ENCODE measurements at places on chromosomes 7 and 10. TPM values are rescaled to one million over a fixed set of nuclear protein-coding genes. Genes with fewer than 3 reads are reported as not detected.

DNA sequence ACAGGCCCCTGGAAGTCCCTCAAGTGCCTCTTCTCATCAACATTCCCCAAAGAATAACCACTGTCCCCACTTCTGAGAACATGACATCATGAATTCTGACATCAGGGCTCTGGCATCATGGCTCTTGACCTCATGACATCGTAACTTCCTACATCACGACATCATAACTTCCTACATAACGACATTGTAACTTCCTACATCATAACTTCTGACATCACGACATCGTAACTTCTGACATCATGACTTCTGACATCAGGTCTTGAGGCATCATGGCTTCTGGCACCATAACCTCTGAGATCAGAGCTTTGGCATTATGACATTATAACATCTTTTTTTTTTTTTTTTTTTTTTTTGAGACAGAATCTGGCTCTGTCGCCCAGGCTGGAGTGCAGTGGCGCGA, 66.7 kb upstream of the FAM20C start:
- H3K4me1 ChIP-seq, result peaks cover 14% of the 10 kb centered on the region
- no peak overlapping the region for H3K27ac ChIP-seq
- no peak overlapping the region for H3K4me3 ChIP-seq
- no peak for DNase-seq

- no peaks in the 10 kb centered on the region for H3K4me1 ChIP-seq
- no peak for DNase-seq
- H3K36me3 ChIP-seq, result no peaks in the 10 kb centered on the region
- H3K27ac ChIP-seq, result no peak overlapping the region
- H3K27me3 ChIP-seq, result peaks cover 1% of the 10 kb centered on the region
Observed at GRCh38 chr10:94757916-94758315, 4.6 kb upstream of the CYP2C19 start.

- H3K36me3 ChIP-seq, result no peaks in the 10 kb centered on the region
- peaks cover 6% of the 10 kb centered on the region for H3K4me1 ChIP-seq
- no peaks in the 10 kb centered on the region for H3K27me3 ChIP-seq
- no peak overlapping the region for H3K4me3 ChIP-seq
Observed at GRCh38 chr7:115135769-115136410, 214.0 kb downstream of the MDFIC start.

- peak overlapping the region; percentile 33 for H3K27ac ChIP-seq
- peaks cover 3% of the 10 kb centered on the region for H3K4me1 ChIP-seq
- no peaks in the 10 kb centered on the region for H3K27me3 ChIP-seq
- H3K36me3 ChIP-seq, result no peaks in the 10 kb centered on the region
Observed at GRCh38 chr10:34580643-34581042, 234.5 kb downstream of the PARD3 start.

GRCh38 chr10:97812696-97813095, 36.9 kb upstream of the GOLGA7B start:
- DNase-seq, result no peak
- H3K4me1 ChIP-seq, result no peaks in the 10 kb centered on the region
- no peak overlapping the region for H3K27ac ChIP-seq

DNA sequence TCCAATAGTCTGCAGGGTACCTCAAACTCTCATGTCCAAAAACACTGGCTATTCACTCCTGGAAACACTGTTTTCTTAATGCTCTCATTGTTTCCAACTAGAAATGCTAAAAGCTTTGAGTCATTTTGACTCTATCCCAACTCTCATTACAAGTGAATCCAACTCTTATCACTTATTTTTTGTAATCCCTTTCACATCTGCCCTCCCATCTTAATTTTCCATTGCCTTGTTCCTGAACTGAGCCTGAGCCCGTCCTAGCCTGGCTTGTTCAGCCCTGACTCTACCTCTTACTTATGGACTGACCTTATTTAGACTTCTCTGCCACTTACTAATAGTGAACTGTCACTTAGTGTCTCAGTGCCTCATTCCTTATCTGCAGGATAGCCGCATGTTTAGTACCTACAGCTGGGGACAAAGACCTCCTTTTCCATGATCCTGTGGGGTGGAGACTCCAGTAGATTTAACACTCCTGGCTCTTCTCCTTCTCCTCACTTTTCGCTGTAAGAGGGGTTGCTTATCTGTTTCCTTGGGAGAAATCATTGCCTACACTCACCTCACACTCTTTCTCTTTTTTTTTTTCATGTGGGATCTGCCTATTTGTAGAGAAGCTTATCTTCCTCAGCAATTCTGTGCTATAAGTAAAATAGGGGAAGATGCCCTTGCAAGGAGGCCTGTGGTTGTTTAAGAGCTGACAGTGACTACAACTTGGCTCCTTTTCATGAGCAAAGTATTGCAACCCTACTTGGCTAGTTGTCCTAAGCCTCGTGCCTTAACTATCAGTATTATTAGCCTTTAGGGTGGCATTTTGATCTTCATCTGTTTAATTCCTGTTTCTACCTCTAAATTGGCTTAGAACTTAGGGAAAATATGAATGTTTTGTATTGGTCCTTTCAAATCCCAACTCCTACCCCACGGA, 56.4 kb downstream of the SLC16A12 start:
- DNase-seq, result no peak
- no peaks in the 10 kb centered on the region for H3K4me1 ChIP-seq
- H3K4me3 ChIP-seq, result no peak overlapping the region
- H3K27ac ChIP-seq, result no peak overlapping the region
- no peaks in the 10 kb centered on the region for H3K36me3 ChIP-seq
- peaks cover 3% of the 10 kb centered on the region for H3K27me3 ChIP-seq

DNA sequence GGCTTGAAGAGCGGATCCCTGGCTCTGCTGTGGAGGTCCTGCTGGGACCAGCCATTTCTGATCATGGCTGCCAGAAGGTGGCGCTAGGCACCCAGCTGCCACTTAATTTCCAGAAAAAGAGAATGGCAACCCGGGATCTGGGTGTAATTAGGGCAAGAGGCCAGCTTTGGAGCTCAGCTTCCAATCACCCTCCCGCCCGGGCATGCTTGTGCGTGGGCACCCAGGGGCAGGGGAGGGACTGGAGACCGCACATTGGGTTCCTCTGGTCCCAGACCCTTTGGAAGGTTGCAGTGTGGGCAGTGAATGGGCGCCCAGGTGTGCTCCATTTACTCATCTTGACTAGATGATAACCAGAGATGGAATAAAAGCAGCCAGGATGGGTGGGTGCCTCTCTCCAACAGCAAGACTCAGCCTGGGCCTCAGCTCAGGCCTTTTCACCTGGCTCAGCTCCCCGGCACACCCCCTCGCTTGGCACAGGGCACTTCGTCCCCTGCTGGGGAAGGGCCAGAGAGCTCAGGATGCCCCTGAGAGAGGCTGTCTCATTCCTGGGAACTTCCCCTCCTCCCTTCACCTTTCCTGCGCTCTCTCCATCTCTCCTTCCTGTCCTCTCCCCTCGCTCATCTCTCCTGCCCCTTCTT, 14.7 kb downstream of the FAM241B start:
- peaks cover 14% of the 10 kb centered on the region for H3K27me3 ChIP-seq
- H3K27ac ChIP-seq, result no peak overlapping the region
- H3K36me3 ChIP-seq, result peaks cover 12% of the 10 kb centered on the region
- H3K4me3 ChIP-seq, result no peak overlapping the region
- peaks cover 17% of the 10 kb centered on the region for H3K4me1 ChIP-seq
- DNase-seq, result peak; percentile 79

DNA sequence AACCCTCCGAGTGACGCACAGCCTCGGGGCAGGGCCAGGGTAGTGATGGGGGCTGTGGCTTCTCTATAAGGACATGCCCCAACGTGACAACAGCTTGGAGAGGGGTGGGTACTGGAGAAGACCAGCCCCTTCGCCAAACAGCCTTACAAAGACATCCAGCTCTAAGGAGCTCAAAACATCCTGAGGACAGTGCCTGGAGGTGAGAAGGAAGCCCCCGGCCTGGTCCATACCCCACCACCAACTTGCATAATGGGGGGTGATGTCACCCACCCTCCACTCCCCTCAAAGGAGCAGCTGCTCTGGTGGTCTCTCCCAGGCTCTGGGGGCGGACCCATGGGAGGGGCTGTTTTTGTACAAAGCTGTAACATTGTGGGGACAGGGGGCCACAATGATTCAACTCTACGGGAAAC, 15.1 kb downstream of the PRSS2 start:
- H3K4me3 ChIP-seq, result no peak overlapping the region
- no peaks in the 10 kb centered on the region for H3K36me3 ChIP-seq
- DNase-seq, result no peak
- no peaks in the 10 kb centered on the region for H3K4me1 ChIP-seq

Gene NPSR1
- not detected for total RNA-seq

GRCh38 chr10:99938563-99938962, 71.2 kb downstream of the DNMBP start:
- no peak for DNase-seq
- no peaks in the 10 kb centered on the region for H3K4me1 ChIP-seq
- H3K36me3 ChIP-seq, result peaks cover 27% of the 10 kb centered on the region
- H3K27ac ChIP-seq, result no peak overlapping the region
- no peaks in the 10 kb centered on the region for H3K27me3 ChIP-seq

GRCh38 chr7:1942243-1942940, 272.3 kb downstream of the ELFN1 start:
- H3K4me1 ChIP-seq, result peaks cover 26% of the 10 kb centered on the region
- peaks cover 15% of the 10 kb centered on the region for H3K36me3 ChIP-seq
- H3K4me3 ChIP-seq, result no peak overlapping the region
- DNase-seq, result no peak

GRCh38 chr7:135771961-135772638, 23.5 kb upstream of the FAM180A start:
- H3K27me3 ChIP-seq, result no peaks in the 10 kb centered on the region
- no peak overlapping the region for H3K27ac ChIP-seq
- no peak overlapping the region for H3K4me3 ChIP-seq
- H3K36me3 ChIP-seq, result no peaks in the 10 kb centered on the region
- no peaks in the 10 kb centered on the region for H3K4me1 ChIP-seq

Gene CTNNA3
- 2.3 TPM for total RNA-seq

Gene VWDE
- 3.2 TPM for total RNA-seq

Gene FKBP6
- not detected for total RNA-seq

DNA sequence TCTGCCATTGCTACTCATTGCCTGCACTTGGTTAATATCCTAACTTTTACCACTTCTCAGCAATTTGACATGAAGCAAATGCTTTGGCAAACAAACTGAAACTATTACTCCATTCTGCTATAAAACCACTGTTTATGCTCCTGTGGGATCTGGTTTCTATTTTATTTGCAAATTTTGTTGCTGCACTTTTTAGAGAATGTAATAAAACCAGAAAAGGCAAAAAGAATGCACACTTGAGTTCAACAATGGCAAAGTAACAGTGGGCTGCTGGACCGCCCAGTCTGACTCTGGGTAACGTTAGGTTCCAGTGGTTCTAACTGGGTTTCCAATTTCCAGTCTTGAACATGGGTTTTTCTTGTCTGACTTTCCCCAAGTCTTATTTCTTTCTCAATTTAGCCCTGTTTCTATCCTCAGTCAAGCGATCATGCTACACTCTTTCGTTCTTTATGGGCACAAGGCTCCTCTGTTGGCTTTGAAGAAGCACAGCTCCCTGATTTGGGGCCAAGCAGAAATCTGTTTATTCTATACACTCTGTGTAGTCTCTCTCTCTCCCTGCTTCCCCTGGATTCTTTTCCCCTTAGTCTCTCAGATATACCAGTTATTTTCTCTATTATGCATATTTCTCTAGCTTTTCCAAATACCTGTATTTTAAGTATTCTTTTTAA, 129.2 kb upstream of the FAM3C start:
- H3K36me3 ChIP-seq, result no peaks in the 10 kb centered on the region
- no peak overlapping the region for H3K27ac ChIP-seq
- peaks cover 1% of the 10 kb centered on the region for H3K27me3 ChIP-seq
- H3K4me1 ChIP-seq, result no peaks in the 10 kb centered on the region
- H3K4me3 ChIP-seq, result no peak overlapping the region

Gene FZD8
- 45.9 TPM for total RNA-seq

DNA sequence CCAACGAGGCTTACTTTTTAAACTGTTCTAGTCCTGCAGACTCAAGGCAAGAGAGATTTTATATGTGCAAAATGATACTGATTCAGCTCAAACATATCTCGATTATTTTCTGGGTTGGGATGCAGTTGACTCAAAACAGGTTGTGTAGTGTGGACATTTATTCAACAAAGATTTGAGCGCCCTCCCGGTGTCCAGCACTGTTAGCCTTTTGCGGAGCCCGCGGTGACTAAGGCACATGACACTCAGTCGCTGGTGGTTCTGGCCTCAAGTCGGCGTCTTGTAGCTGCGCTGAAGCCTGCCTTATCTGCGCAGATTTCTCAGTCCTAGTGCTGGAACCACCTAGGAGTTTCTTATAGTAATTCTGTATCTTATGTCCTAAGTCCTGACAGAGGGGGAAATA, 938 bp upstream of the CADPS2 start:
- H3K27me3 ChIP-seq, result peaks cover 4% of the 10 kb centered on the region
- no peak overlapping the region for H3K27ac ChIP-seq
- H3K4me1 ChIP-seq, result peaks cover 16% of the 10 kb centered on the region
- peak overlapping the region; percentile 89 for H3K4me3 ChIP-seq

- DNase-seq, result no peak
- no peak overlapping the region for H3K4me3 ChIP-seq
- no peak overlapping the region for H3K27ac ChIP-seq
- no peaks in the 10 kb centered on the region for H3K36me3 ChIP-seq
Observed at GRCh38 chr7:20249920-20250319, 32.7 kb upstream of the MACC1 start.

GRCh38 chr10:86373828-86374227, 7.2 kb upstream of the GRID1 start:
- H3K36me3 ChIP-seq, result no peaks in the 10 kb centered on the region
- no peak for DNase-seq
- H3K4me3 ChIP-seq, result no peak overlapping the region
- no peak overlapping the region for H3K27ac ChIP-seq

DNA sequence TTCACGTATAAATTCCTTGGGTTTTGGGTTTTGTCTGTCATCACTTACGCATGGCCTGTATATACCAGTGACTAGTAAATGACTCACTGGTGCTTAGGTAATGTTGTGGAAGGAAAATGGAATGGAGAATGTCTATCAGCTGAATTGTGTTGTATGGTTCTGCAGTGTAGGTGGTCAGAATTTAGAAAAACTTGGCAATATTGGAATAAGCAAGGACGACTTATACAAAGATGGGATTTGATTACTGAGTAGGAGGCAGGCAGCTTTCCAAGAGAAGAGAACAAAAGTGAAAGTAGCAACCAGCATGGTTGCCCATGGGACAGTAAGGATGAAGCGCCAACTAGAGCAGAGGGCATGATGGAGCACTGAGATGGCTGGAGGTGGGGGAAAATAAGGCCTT, 168.6 kb upstream of the CSTF2T start:
- H3K27ac ChIP-seq, result no peak overlapping the region
- no peak for DNase-seq
- no peaks in the 10 kb centered on the region for H3K4me1 ChIP-seq
- H3K4me3 ChIP-seq, result no peak overlapping the region
- no peaks in the 10 kb centered on the region for H3K36me3 ChIP-seq
- peaks cover 3% of the 10 kb centered on the region for H3K27me3 ChIP-seq
